ENCODE measurements at places on chromosomes 5 and 9.
A peak's percentile ranks its signal among the peaks of the same experiment; 100 is the strongest.

DNA sequence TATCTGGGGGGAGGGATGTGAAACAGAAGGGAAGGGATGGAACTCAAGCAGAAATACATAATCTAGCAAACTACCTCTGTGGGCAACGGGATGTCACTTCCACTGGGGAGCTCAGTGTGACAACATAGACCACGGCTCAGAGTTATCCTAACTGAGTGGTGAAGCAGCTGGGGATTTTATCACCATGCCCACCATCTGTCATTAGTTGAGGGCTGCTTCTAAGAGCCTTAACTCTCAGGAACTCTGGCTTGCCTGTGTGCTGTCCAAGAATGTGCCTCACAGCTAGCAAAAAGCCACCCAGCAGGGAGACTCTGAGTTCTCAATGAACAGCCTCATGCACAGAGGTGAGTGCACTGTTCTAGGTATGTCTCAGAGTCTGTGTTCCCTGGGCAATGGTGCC lies 90.6 kb upstream of the CXCL14 start:
- DNase-seq = no peak

GRCh38 chr5:39211773-39212172 lies 7.6 kb downstream of the FYB1 start:
- no peak for DNase-seq

DNA sequence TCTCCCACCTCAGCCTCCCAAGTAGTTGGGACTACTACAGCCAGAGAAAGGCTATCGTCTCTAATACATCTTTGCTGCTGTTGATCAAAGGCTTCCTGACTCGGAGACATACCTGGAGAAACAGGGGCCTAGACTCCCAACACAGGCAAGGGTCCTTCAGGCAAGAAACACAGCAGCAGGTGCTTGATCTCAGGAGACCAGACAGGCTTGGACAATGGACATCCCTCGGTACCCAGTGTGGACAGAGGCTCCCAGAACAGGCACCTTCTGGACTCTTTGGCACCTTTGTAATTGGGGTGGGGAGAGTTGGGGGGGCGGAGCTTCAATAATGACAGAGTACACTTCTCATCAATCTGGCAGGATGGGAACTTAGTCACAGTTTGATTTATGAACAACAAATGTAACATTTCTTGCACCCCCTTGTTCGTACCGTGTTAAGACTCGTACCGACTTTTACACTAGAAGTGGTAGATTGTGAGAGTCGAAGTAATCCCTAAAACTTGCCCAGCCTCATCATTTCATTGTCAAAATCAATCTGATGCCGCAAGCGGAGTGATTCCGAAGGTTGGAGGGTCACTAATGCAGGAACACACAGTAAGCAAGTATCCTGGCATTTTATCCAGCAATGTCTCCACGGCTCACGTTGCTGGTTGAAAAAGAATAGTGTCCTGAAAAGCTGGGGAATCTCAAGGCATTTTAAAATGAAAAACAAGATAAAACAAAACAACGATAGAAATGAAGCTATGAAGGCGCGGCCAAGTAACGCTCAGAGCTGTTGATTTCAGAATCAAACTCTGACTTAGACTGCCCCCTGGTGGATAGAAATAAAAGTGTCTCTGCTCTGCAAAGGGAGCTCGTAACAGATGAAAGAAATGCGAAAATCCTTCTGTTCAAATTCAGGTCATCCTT lies 46.4 kb upstream of the STK32A start:
- DNase-seq = peak; percentile 72

GRCh38 chr5:6711409-6712141 lies 1.7 kb upstream of the TENT4A start:
- DNase-seq = no peak

DNA sequence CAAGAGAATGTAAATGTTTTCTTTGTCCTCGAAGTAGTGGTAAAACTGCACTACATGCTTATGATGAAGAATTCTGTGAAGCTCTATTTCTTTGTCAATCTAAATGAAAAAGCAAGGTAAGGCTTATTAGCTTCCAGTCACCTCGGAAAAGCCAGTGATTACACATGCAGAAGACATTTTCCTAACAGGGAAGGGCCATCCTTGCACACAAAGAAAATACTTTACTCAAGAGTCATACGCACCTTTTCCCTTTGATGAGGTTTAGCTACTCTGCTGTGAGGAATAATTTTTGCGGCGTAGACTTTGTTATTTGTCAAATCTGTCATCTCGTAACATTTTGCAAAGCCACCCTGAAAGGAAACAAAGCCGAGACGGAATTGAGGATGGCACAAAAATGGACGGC lies 1.1 kb downstream of the PLK2 start:
- DNase-seq = no peak

GRCh38 chr9:100739666-100740065 lies 161.8 kb downstream of the CAVIN4 start:
- DNase-seq = no peak

GRCh38 chr9:1771094-1771789 lies 243.9 kb upstream of the SMARCA2 start:
- no peak for DNase-seq

DNA sequence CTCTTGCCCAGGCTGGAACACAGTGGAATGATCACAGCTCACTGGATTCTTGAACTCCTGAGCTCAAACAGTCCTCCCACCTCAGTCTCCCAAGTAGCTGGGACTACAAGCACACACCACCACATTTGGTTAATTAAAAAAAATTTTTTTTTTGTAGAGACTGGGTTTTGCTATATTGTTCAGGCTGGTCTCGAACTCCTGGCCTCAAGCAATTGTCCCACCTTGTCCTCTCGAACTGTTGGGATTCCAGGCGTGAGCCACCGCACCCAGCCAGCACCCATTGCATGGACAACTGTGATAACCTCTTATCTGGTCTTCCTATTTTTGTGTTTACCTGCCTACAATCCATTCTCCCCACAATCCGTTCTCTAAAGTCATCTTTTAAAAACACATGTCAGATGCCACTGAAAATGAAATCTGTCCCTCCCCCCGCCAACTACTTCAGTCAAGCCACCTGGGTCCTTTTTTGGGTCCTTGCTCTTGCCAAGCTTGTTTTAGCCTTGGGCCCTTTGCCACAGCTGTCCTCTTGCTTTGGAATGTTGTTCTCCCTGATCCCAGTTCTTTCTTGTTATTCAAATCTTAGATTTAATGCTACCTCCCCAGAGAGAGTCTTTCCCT lies 250.5 kb downstream of the PIK3R1 start:
- DNase-seq = no peak

DNA sequence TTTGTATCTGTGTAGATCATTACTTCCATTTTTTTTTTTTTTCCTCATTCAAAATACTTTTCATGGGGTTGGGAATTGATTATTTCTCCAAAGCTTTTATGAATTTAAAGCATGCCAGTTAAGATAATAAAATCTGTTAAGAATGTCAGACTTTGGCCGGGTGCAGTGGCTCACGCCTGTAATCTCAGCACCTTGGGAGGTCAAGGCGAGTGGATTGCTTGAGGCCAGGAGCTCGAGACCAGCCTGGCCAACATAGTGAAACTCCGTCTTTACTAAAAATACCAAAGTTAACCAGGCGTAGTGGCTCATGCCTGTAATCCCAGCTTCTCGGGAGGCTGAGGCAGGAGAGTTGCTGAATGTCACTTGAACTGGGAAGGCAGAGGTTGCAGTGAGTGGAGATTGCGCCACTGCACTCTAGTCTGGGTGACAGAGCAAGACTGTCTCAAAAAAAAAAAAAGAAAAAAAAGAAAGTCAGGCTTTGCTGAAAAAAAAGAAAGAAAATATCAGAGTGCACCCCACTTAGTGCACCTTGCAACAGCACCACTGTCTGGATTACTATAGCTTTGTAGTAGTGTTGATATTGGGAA lies 18.5 kb downstream of the TBC1D2 start:
- DNase-seq = no peak

DNA sequence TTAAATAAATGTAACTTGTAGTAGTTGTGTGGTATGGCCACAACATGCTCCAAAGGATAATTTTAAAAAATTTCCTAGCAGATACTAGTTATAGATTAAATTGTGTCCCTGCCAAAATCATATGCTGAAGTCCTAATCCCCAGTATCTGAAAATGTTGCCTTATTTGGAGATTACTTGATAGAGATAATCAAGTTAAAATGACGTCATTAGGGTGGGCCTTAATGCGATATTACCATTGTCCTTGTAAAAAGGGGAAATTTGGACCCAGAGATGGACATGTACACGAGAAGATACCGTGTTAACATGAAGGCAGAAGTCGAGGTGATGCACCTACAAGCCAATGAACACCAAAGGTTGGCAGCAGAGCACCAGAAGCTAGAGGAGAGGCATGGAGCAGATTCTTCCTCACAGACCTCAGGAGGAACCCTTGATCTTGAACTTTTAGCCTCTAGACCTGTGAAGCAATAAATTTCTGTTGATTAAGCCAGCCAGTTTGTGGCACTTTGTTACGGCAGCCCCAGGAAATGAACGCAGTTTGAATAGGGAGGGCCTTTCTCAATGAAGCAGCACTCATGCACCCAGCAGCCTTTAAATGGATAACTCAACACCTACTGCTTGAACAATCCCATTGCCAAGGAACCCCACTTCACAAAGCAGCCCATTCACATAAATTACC lies 148.9 kb downstream of the ARHGAP26 start:
- DNase-seq = no peak

DNA sequence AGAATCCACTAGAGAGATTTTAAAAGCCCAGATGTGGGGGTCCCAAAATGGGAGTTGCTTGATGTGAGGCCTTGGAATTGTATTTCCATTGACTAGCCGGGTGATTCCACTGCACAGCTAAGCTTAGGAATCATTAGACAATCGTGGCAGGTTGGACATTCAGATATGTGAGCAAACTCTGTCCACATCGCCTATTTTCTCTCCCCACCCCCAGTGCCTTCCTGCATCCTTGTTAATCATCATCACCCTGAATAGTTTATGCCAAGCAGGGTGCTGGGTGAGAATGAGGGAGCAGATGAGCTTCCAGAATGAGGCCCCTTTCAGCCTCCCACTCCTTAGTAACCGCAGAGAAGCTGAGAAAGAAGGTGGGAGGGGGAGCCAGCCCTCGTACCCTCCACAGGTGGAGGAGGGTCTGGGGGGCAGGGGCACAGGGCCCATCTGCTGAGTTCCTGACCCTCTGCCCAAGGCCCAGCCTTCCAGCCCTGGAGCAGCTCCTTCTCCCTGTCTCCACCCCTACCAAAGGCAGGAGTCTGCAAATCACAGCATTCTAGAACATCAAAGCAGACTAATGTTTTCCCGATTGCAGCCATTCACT lies 7.7 kb upstream of the TCOF1 start:
- no peak for DNase-seq
